ENCODE measurements at places on chromosomes 2 and 18.

GRCh38 chr2:212842544-212843185, 304.1 kb upstream of the ERBB4 start:
- DNase-seq, result no peak

DNA sequence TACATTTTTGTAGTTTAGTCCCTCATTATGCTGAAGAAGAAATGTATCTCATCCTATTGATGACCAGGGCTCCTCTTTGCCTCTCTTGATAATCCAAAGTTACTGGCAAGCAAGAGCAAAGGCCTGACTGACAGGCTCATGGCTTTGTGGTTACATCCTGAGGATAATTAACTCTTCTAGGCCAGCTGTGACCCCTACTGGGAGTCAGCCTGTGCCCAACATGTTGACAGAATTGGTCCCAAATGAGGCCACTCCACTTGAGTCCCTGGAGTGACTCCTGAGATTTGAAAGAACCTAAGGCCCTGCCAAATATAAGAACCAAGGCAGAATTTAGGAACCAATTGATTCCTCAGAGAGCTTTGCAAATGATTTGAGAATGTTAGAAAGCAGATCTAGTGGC, 973.8 kb upstream of the CELF4 start:
- no peak for DNase-seq

- no peak for DNase-seq
Observed at GRCh38 chr18:33720133-33720532, 142.1 kb downstream of the ASXL3 start.

DNA sequence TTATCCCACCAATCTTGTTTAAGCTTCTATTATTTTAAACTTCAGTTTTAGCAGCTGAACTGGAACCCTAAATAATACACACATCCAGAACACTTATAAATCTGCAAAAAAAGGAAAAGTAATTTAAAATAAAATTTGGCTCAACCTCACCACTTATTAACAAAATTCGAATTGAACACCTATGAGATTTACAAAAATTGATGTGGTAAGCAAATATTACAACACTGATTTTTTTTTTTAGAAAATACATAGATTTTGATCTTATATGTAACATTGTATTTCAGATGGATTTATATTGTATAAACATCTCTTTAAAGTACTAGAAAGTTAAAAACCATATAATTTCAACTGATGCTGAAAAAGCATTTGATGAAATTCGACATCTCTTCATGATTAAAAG, 81.3 kb upstream of the DYNAP start:
- no peak for DNase-seq

- DNase-seq, result no peak
Observed at GRCh38 chr2:134253117-134253704, 661 bp upstream of the MGAT5 start.

DNA sequence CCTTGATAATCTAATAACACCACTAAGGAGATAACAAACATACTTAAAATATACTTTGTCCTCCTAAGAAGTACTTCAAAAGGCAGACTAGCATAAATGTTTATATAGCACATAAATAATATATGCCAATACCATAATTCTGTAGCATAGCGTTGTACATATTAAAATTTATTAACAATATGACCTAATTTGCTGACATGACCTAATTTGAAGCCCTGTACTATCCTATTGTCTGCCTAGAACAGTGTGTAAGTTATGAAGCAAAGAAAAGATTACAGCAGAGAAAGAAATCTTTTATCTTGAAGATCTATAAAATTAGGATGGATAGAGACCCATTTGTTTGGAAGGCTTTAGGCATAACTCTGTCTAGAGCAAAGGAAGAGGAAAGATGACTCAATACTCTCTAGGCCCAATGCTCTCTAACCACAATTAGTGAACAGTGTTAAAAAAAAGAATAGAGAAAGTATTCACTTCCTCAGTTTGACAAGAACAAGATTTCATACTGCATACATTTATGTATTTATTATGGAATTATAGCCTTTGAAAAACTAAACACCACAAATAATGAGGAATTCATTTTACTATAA, 231.3 kb downstream of the ZRANB3 start:
- no peak for DNase-seq

DNA sequence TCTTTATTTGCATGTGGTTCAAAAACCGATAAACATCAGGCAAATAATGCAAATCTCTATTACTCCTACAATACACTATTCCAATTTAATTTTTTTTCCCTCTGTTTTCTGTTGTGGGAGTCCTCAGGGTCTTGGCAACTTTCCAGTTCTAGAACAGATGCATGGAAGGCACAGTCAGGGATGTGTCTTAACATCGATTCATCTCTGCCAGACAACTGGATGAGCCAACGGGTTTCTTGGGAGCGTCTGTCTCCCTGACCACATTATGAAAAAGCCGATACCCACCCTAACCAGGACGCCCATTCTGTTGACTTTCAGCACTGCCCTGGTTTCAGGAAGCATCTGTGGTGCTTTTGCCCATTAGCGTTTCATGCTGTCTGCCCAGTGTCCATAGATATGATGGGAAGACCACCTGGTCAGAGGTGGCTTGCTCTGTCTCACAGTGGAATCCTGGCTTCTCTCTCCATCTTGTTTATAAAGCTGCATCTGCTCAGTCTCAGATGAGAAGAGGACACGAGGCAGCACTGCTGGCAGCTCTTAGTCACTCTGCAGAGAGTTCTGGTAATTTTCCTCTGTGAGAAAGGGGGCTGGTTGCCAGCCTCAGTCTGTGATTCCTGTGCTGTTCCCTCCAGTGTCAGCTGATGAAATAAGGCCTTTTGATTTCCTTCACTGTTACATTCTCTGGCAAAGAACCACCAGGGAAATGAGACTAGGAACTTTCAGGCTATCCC, 57.9 kb upstream of the KCNE4 start:
- no peak for DNase-seq

- DNase-seq, result no peak
Observed at GRCh38 chr2:64989982-64990614, 899 bp downstream of the SLC1A4 start.

GRCh38 chr2:69584127-69584889, 59.2 kb downstream of the AAK1 start:
- DNase-seq, result no peak

DNA sequence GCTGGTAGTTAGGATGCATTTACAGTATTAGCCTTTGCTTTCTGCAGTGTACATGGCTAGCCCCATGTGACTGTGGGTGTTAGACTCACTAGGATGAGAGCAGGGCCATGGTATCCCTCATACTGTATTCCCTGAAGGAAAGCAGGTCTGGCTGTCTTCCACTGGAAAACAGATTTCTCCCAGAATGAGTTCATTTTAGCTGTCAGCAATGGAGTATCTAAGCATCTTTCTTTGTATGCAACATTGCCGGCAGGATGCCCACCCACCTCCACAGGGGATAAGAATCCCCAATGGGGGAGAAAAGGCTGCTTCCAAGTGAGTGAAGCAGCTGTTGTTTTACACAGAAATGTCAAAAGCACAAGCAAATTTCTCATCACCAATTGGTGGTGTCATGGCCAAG, 142.7 kb upstream of the KLHL14 start:
- DNase-seq, result no peak

- DNase-seq, result no peak
Observed at GRCh38 chr2:143030127-143030526, 99.1 kb upstream of the ARHGAP15 start.
